Activated CD8-positive, alpha-beta T cell treated with anti-CD3 and anti-CD28 coated beads, Interleukin-2, amount 10 ng/mL, durations not matched to agents 7 days and 5 days (primary cell): ENCODE measurements at places on chromosomes 1 and 21. TPM values are rescaled to one million over a fixed set of nuclear protein-coding genes. Genes with fewer than 3 reads are reported as not detected.

DNA sequence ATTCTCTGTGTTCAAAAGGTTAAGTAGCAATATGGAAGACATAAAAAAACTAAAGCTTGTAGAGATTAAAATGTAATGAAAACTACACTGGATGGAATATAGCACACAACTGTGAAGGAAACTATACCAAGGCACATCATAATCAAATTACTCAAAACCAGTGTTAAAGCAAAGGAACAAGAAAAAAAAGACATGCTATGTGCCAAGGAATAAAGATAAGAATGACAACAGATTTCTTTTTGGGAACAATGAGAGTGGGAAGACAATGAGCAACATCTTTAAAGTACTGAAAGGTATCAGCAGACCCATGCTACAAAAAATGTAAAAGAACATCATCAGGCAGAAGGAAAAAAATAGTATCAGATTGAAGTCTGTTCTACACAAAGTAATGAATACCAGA, 157.8 kb downstream of the VPS13D start:
- peaks cover 38% of the 10 kb centered on the region for H3K4me1 ChIP-seq
- no peak for DNase-seq
- H3K27ac ChIP-seq, result no peak overlapping the region
- H3K27me3 ChIP-seq, result no peaks in the 10 kb centered on the region
- H3K4me3 ChIP-seq, result no peak overlapping the region
- H3K36me3 ChIP-seq, result peaks cover 86% of the 10 kb centered on the region

- H3K27me3 ChIP-seq, result no peaks in the 10 kb centered on the region
- no peak overlapping the region for H3K27ac ChIP-seq
- H3K4me1 ChIP-seq, result no peaks in the 10 kb centered on the region
- H3K4me3 ChIP-seq, result no peak overlapping the region
- no peaks in the 10 kb centered on the region for H3K36me3 ChIP-seq
Measured at GRCh38 chr1:202599669-202600431, 110.4 kb downstream of the SYT2 start.

- no peak overlapping the region for H3K4me3 ChIP-seq
- DNase-seq, result no peak
- H3K36me3 ChIP-seq, result no peaks in the 10 kb centered on the region
- peaks cover 6% of the 10 kb centered on the region for H3K4me1 ChIP-seq
- H3K27me3 ChIP-seq, result no peaks in the 10 kb centered on the region
Measured at GRCh38 chr1:92085727-92086126, 5.6 kb downstream of the BTBD8 start.

- H3K4me3 ChIP-seq, result peak overlapping the region; percentile 88
- DNase-seq, result peak; percentile 64
- H3K27me3 ChIP-seq, result no peaks in the 10 kb centered on the region
- H3K4me1 ChIP-seq, result peaks cover 39% of the 10 kb centered on the region
- peak overlapping the region; percentile 94 for H3K27ac ChIP-seq
Measured at GRCh38 chr1:1614204-1614953, 921 bp upstream of the MIB2 start.

- H3K4me3 ChIP-seq, result no peak overlapping the region
- DNase-seq, result no peak
- peaks cover 7% of the 10 kb centered on the region for H3K36me3 ChIP-seq
- H3K27ac ChIP-seq, result no peak overlapping the region
- peaks cover 32% of the 10 kb centered on the region for H3K4me1 ChIP-seq
Measured at GRCh38 chr1:117671781-117672501, 66.1 kb downstream of the TENT5C start.

EXO1 gene
- total RNA-seq, result 48.2 TPM
